ENCODE measurements at places on chromosomes 13 and 19.

DNA sequence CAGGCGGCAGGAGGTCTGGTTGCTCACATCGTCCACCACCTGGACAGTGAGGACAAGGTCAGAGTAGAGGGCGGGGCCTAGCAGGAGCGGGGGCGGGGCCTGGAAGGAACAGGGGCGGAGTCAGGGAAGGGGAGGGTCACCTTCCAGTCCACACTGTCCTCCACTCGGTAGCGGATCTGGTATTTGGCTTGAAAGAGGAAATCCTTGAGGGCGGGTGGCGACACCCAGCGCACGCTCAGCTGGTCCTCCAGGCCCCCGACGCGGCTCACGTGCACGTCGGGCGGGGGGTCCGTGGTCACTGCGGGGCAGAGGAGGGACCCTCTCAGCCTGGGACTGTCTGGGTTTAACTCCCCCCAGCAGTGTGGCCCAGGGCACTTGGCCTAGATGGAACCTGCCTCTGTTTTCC is 8.2 kb downstream of the REX1BD start:
- DNase-seq, result no peak

DNA sequence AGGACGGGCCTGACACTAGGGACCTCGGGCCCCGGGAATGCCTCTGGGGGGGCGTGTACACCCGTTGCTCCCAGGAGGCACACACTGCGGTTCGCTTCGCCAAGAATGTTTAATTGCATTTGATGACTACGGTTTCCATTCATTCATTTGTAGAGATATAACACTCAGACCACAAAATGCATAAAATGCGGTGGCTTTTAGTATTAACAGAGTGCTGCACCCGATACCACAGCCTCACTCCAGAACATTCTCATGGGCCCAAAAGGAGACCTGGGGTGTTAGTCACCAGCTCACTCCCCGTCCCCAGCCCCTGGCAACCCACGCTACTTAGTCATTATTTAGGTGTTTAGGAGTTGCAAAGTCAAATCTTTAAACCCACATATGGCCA is 21.8 kb downstream of the HCN2 start:
- DNase-seq, result no peak

DNA sequence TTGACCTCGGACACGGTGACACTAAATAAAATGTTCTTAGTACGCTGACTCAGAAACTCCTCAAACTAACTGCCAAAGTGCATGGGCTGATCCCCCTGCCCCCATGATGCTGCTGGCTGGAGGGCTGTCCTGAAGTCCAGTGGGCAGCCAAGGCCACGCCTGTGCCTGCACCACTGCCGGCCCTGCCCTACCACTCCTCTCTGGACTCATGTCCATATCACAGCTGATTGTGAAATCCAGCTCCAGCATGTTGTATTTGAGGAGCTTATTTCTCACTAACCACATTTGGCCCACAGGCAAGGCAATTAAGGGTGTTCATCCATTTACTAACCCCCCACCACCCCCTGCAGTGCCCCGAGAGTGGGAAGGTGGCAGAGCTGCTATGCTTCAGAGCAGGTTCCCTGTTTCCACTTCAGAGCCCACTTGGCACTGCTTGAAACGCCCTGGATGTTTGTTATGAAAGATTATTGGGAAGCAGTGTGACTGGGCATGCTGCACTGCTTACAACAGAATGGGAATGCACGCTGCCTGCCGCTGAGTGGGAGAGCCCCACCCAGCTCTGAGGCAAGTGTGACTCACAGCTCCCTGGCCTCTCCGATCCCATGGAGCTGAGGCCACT is 114.0 kb downstream of the UQCRFS1 start:
- no peak for DNase-seq

- DNase-seq, result no peak
Observed at GRCh38 chr19:15641901-15642491, 1.3 kb downstream of the CYP4F3 start.

DNA sequence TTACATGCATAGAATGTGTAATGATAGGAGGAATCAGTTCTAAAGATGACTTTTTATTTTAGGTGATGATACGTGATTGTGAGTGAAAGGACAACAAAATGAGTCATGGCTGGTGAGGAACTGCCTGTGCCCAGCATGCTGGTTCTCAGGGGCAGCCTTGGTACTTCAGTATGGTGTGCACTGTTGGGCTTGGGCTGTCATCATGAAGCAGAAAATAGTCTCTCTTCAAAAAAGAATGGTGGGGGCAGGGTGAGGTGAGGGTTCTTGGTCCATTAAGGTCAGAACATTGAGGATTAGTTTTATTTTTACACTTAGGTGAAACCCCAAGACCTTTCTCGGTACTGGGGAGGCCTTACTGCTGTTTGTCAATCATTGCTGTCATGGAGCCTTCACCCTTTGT is 309.5 kb downstream of the MTUS2 start:
- DNase-seq, result no peak

DNA sequence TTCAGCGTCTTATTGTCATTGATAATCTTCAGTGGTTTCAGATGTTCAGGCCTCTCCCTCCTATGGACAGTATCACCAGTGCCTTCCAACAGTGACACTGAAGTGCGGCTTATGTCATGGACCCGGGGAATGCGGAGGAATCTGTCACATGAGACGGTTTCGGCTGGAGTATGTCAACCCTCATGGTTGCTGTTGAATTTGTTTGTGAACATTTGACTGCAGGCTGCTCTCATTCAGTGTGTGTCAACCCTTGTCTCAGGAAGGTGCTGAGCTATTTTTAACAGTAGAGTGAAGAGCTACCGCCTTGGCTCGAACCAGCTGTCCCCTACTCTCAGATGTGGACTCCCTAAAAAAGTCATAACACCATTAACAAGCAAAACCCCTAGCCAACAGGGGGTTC is 138.8 kb upstream of the RNF113B start:
- no peak for DNase-seq

GRCh38 chr19:46294494-46294893 is 2.3 kb upstream of the HIF3A start:
- DNase-seq, result no peak

DNA sequence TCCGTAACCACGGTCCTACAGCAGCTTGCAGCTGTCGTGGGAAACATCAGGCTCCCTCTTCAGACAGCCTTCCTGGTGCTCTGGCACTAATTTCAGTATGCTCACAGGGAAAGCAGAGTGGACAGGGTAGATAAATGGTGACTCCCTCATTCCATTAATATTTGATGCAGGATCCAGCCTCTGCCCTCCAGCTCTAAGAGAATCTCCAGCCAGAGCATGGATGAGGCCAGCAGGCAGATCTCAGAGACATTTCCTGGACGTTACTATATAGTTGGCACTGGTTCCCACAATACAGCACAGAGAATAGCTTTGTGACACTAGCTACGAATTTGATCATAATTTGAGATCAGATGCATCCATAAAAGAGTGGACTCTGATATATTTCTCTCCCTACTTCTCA is 341.4 kb downstream of the LIG4 start:
- no peak for DNase-seq

- no peak for DNase-seq
Observed at GRCh38 chr19:14761607-14762006, 16.8 kb downstream of the ADGRE2 start.

DNA sequence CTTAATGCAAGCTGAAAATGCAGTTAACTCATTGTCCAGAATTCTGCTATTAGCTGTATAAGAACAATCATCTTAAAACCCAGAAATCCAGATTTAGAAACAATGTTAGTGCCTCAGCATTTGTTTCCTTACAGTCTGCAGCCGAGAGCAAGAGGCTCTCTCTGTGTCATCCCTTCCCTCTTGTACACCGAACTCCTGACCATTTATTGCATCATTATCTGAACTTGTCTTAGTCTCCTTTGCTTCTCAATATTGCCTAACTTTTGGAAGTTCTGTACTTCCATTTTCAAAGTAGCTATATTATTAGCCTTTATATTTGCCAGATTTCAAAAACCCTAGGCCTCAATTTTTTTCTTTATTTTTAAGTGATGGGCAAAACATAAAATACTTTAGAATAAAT is 27.1 kb downstream of the RNASEH2B start:
- DNase-seq, result no peak

GRCh38 chr19:18128044-18128443 is 24.9 kb upstream of the PIK3R2 start:
- no peak for DNase-seq

DNA sequence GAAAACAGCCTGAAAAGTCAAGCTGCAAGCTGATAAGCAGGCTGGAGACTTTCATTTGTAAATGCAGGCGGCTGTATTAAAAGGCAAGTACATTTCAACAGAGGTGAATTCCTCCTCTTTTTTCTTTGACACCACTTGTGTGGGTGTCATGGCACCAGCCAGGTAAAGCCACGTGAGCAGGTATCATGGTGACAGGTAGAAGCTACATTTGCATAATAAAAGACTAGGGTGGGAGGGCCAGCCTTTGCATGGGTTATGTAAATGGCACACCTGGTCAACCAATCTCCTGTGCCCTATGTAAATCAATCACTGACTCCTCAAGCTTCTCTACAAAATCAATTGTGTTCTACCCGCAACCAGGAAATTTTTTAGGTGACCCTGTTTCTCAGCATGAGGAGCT is 68.2 kb downstream of the ZNF100 start:
- no peak for DNase-seq

- DNase-seq, result peak; percentile 86
Observed at GRCh38 chr19:13099073-13099999, 3.3 kb downstream of the LYL1 start.

GRCh38 chr13:46535825-46536224 is 17.1 kb upstream of the LRCH1 start:
- DNase-seq, result no peak

GRCh38 chr19:38139122-38139521 is 84.9 kb downstream of the DPF1 start:
- no peak for DNase-seq

DNA sequence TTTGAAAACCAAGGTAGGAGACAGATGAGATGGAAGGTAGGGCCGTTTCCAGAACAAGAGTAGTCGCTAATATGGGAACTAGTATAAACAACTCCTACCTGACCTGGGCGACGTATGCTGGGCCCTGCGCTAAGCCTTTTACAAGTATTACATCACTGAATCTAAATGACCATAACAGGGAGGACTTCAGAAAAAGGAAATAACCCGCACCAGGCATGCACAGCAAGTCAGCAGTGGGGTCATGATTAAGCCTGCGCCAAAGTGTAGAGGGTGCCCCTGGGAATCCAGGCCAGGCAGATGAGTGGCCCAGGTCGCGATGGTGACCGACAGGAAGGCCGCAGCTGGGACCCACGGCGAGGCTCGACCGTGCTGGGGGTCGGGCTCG is 613 bp downstream of the ATP13A1 start:
- DNase-seq, result no peak

Measured in activated CD8-positive, alpha-beta memory T cell treated with anti-CD3 and anti-CD28 coated beads for 24 hours (primary cell).